ENCODE measurements at places on chromosomes 6 and 20.
A peak's percentile ranks its signal among the peaks of the same experiment; 100 is the strongest.

DNA sequence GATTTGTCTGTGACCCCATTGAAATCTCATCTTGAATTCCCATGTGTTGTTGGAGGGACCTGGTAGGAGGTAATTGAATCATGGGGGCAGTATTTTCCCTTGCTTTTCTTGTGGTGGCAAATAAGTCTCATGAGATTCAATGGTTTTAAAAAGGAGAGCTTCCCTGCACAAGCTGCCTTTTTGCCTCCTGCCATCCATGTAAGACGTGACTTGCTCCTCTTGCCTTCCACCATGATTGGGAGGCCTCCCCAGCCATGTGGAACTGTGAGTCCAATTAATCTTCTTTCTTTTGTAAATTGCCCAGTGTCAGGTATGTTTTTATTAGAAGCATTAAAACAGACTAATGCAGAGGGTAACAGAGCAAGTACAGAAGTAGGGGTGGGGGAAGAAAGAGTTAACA is 1097.0 kb upstream of the ADGRB3 start:
- no peak for DNase-seq

DNA sequence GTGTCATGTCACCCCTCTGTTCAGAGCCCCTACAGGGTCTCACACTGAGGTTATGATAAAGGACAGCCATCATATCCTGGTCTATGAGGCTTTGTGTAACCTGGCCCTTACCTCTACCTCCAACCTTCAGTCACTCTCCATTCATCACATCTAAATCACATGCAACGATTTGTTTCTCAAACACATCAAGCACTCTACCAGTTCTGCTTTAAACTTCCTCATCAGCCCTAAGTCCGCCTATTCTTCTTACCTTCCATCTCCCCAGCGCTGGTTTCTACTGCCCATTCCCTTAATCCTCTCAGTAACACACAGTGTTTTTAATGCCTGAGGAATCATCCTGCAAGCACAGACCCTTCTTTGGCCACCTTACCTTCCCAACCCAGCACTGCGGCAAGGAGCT is 17.9 kb upstream of the BACH2 start:
- DNase-seq, result no peak

- DNase-seq, result no peak
Observed at GRCh38 chr20:46060301-46060881, 29.4 kb downstream of the NCOA5 start.

- DNase-seq, result no peak
Observed at GRCh38 chr6:32815996-32816395, 806 bp downstream of the HLA-DOB start.

- DNase-seq, result no peak
Observed at GRCh38 chr6:129212081-129212480, 329.1 kb downstream of the LAMA2 start.

DNA sequence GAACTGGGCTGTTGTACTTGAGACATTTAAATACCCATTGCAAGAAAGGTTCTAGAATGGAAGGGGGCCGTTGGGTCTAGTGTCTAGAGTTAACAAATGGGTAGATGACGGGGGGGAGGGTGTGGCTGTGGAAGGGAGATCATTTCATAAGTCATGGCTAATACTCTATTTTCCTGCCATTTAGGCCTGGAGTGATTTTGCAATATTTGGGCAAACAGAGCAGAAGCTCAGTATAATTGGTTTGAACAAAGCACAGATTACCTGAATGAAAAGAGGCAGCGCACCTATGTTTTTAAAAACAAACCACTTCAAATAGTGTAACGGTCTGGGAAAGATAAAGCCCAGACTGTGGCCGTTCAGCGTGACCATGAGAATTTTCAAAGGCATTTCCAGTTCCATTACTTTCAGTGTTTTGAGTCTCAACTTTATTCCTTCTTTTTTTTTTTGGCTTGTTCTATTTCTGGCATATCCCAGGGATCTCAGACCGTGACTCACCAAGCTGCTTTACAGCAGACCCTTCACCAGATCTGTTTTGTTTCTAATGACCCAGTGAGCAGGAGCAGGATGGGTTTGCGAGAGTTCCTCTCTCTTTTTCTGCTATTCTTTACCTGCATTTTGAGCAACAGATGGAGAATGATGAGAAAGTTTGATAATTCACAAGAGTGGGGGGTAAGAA is 73.7 kb downstream of the LYRM2 start:
- DNase-seq, result no peak

DNA sequence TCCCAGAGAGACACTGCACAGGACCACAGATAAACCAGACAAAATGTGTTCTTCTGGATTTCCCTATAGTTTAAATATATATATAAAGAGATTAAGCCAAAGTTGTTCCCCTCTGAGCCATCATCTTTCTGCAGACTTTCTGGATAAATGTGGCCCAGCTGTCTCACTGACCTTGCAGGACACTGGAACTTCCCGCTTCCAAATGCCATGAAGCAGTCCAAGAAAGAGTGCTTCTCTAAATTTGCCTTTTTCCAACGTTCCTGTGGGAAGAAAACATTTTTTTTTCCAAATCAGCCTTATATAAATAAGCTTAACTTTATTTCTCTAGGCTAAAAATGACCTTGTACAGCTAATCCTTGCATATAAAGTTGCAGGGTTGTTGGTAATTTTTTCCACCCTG is 65.7 kb downstream of the CYP39A1 start:
- peak; percentile 60 for DNase-seq

DNA sequence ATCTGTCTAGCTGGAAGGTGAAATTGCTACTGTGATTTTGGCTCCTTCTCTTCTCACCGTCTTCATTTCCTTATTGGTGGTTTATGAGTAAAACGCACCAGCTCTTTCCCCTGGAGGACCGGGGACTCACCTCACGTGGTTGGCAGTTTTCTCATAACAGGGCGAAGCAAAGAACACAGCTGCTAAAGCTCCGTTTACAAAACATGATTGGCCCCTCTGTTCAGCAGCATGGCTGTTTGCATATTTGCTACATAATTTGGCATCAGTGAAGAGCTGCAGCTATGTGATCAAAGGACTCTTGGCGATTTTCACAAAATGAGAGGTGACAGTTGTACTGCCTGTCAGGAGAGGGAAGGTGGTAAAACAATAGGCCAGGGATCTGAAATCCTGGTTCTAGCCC is 20.5 kb upstream of the TMEM181 start:
- DNase-seq, result no peak

- DNase-seq, result no peak
Observed at GRCh38 chr6:13522656-13523055, 35.3 kb upstream of the GFOD1 start.

DNA sequence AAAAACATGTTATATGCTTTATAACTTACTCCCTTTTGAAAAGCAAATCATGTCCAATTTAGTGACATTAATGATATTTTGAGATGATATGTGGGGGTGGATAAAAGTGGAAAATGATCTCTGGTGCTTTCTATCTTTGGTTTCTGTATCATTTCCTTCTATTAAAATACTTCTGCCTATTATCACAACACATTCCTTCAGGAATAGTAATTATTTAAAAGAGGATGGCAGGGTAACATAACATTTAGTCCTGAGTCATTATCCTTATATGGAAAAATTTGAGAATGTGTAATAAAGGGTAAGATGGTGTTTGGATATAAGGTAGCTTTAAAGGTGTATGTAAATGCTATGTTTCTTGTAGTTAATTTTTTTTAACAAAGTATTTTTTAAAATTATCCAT is 657.7 kb downstream of the PHF3 start:
- DNase-seq, result no peak

GRCh38 chr6:151036869-151037680 is 171.6 kb downstream of the MTHFD1L start:
- DNase-seq, result no peak

- no peak for DNase-seq
Observed at GRCh38 chr6:115323001-115323400, 737.7 kb downstream of the FRK start.

GRCh38 chr20:37853823-37854375 is 49.0 kb upstream of the VSTM2L start:
- DNase-seq, result no peak

DNA sequence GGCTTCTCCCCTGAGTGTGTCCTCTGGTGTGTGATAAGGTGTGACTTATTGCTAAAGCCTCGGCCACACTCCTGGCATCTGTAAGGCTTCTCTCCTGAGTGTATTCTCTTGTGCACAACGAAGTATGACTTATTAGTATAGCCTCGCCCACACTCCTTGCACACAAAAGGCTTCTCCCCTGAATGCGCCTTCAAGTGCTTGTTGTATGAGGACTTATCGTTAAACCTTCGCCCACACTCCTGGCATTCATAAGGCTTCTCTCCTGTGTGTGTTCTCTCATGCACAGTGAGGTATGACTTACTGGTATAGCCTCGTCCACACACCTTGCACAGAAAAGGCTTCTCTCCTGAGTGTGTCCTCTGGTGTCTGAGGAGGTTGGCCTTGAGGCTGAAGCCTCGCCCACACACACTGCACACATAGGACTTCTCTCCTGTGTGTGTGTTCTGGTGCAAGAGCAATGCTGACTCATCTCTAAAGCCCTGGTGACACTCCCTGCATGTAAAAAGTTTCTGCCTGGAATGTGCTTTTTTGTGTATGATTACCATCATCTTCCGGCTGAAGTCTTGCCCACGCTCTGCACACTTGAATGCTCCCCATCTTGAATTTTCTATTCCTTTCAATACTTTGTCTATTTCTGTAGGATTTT is 20.4 kb downstream of the ZNF337 start:
- no peak for DNase-seq

DNA sequence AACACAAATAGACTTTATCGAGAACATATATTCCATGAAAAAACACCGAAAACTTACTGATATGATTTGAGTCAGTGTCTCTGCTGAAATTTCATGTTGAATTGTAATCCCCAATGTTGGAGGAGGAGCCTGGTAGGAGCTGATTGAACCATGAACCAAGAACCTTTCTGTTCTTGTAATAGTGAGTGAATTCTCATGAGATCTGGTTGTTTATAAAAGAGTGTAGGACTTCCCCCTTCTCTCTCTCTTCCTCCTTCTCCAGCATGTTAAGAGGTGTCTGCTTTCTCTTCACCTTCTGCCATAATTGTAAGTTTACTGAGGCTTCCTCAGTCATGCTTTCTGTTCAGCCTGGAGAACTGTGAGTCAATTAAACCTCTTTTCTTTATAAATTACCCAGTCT is 1289.3 kb upstream of the CITED2 start:
- DNase-seq, result no peak

DNA sequence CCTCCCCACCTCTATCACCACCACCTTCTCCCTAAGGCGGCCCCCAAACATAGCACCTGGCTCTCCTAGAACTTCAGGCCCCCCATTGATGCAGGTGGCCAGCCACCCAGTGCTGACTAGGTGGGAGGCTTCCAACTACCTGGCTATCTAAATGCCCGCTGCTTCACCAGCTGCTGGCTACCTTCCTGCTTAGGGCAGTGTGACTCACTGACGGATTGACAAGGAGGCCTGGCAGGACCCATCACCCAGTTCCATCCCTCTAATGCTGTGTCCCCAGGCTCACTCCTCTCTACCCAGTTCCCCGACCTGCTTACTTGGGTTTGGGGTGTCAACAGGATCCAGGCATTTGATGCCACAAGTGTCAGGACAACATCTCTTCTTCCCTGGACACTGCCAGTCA is 1.1 kb downstream of the SLPI start:
- no peak for DNase-seq

- DNase-seq, result no peak
Observed at GRCh38 chr6:12291839-12292604, 1.9 kb downstream of the EDN1 start.

- DNase-seq, result no peak
Observed at GRCh38 chr6:158722176-158722729, 72.4 kb downstream of the SYTL3 start.

DNA sequence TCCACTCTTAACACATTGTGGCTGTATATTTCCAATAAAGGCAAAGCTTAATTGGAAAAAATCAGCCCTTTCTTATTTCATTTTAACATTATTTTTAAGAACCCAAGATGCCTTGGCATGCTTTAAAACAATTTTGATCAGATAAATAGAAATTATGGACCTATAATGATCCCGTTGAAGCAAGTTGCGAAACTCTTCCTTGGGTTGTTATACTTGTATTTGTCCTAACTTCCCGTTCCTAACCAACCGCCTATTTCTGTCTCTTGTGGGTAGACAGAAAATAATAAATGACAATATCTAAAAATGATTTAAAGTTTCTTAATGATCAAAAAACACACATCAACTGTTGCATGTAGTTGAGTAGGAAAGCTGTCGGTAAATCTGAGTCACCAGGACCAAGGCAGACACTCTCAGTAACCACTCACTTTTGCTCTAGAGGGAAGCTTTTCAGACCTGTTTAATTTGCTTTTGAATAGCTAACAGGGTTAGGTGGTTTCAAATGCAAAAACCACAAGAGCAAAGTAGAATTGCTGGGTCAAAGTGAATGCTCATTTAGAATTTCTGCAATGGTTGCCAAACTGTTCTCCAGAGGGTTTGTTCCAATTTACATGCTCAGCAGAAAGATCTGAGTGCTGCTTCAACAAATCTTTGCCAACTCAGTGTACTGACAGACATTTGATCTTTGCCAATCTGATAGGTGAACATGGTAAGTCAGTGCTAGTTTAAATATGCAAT is 34.2 kb upstream of the KCNK5 start:
- no peak for DNase-seq

- DNase-seq, result no peak
Observed at GRCh38 chr6:102520966-102521365, 1127.5 kb downstream of the GRIK2 start.

DNA sequence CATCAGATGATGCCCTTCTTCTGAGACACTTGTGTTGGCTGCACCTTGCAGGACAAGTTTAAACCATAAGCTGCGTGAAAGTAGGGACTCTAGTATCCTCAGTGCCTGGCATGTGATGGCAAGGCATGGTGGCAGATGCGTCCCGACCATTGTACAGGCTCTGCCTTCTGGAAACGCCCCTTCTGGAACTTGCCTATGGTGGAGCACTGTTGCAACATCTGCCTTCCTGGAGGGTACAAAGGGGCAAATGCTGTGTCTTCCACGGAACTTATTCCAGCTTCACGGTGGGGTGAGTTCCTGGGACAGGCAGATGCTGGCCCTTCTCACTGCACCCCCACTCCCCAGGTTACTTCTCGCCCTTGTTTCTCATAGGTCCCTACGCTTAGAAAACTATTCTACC is 232.8 kb downstream of the THBS2 start:
- no peak for DNase-seq

- DNase-seq, result no peak
Observed at GRCh38 chr6:66376001-66376400, 669.0 kb upstream of the EYS start.
